ENCODE measurements at places on chromosomes 4 and X.

DNA sequence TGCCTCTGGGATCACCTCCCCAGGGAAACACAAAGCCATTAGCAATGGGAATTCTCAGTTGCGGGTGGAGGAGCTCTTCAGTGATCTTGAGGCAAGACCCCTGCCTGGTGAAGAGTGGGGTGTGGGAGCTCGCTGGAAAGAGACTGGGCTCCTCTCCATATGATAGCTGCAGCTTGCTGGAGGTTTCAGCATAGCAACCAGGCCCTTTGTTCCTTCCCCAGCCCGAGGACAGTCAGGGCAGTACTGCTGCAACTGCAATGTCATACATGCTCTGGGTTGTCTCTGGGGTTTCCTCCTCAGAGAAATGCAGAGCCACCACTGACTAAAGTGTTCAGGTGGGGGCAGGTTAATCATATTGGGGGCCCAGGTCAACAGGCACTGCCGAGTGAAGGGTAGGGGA, 81.3 kb downstream of the ARHGAP24 start:
- no peak for DNase-seq

GRCh38 chrX:31609130-31609529, 537.3 kb upstream of the FTHL17 start:
- no peak for DNase-seq

DNA sequence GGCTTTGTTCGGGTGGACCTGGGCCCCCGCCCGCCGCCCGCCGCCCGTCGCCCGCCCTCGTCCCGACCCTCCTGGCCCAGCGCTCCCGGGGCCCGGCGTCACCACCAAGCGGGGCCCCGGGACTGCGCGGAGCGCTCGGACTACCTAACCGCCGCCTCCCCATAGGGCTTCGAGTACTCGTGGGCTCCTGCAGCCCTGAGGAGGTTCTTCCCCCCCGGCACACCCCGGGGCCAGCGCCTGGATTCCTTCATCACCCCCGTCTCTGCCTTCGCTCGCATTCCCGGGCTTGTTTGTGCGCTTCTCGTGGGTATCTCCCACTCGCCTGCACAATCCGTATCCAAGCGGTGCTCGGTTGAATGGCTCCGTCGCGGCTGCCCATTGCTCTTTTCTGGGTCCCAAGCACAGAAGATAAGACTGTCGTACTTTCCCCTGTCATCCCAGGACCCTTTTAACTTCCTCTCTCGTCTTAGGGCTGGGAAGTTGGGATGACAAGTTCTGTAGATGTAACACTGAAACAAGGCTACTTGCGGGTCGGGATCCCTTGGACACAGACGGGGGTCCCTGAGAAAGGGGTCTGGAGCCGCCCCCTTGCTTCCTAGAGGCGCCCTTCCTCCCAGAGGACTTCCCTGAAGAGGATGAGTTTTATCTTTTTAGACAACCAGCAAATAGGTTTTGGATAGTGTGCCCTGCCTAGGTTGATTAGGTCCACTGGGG, 565 bp downstream of the MOB1B start:
- DNase-seq: no peak

DNA sequence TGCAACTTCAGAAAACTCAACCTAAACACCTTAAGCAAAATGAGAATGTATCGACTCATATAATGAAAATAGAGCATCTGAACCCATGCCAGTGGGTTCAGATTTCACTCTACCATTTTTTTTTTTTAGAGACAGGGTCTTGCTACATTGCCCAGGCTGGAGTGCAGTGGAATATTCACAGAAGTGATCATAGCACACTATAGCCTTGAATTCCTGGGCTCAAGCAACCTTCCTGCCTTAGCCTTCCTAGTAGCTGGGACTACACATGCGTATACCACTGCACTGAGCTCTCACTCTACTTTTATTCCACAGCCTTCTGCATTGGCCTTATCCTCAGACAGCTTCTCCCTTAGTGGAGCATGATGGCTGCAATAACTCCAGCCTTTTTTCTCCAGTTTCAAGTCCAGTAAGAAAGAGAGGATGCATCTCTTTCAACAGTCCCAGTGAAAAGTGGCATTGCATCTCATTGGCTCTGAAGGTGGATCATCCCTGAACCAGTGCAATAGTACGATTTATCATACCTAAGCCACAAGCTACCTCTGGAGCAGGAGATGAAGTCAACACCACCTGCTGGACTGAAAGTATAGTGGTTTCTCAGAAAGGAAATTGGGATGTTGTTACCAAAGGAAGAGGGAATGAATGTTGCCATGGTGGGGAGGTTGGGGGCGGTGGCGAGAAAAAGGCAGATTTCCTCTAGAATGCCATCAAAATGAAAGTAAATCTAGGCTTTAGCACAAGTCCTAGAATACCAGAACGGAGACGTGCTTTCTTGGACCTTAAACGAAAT, 2.0 kb upstream of the SOD3 start:
- no peak for DNase-seq

GRCh38 chr4:23567338-23567737, 322.5 kb downstream of the PPARGC1A start:
- no peak for DNase-seq

DNA sequence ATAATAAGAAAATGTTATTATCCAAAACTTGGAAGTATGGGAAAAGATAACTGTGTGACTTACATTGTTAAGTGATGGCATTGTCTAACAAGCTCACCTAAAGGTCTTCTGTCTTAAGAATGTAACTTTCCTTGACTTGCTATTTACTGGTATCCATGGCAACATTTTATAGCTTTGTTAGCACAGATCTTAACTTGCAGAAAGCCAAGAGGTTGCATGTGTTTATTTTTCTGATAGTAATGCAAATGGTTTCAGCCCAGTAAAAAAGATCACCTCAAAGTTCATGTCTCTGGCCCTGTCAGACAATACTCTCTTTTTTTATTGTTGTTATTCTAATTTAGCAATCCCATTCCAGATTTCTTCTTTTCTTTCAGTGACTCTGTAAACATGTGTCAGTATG, 425.3 kb downstream of the SPRY1 start:
- no peak for DNase-seq

Data from vagina (tissue), 2 donors.